ENCODE measurements at places on chromosomes 3 and 15.

DNA sequence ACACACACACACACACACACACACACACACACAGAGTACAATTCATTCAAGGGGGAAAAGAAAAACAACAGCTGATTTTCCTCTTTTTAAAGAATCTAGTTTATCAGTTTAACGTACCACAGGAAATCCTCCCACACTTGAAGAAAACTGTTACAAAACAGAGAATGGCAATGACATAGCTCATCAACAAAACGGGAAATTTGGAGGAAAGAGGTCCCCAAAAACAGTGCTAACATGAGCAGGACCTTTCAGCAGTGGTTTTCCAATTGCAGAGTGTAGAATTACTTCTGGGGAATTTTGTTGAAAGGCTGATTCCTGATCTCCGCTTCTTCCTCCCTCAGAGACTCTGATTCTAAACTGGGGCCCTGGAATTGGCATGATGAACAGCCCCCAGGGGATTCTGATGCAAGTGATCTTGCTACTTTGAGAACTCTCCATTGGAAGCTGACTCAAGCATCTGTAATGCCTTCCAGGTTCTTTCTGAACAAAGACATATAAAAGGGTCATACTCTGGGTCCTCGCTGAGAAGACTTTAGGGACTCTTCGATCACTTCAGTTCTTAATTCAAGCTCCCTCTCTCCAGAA, 442.6 kb upstream of the PROK2 start:
- no peak for DNase-seq

DNA sequence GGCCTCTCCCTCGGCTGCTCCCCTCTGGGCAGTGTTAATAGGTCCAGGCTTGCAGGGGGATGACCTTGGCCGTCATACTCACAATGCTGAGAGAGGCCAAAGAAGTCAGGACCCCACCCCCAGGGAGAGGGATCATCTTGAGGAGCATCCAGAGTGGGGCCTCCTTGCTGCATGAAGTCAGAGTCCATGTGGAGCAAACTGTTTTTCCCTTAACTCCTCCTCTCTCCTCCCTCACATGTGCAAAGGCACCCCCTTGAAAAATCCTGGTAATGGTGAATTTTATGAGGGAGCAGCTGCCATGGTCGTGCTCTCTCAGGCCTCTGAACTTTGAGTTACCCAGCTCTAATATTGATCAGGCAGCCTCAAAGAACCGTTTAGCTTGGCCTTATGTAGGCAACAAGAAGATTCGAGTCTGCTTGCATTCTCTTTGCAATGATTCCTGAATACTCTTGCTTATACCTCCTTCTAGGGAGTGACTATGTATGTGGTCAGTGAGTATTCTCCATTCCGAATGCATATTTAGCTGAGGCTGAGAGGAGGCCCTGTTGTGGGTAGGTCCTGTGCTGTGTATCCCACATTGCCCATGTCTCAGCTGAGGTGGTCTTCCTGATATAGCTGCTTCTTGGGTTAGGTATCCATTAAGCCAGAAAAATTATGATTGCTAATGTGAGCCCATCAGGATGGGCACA, 23.1 kb upstream of the RPL39L start:
- no peak for DNase-seq

GRCh38 chr3:129687586-129688125, 81.2 kb upstream of the PLXND1 start:
- DNase-seq, result no peak

DNA sequence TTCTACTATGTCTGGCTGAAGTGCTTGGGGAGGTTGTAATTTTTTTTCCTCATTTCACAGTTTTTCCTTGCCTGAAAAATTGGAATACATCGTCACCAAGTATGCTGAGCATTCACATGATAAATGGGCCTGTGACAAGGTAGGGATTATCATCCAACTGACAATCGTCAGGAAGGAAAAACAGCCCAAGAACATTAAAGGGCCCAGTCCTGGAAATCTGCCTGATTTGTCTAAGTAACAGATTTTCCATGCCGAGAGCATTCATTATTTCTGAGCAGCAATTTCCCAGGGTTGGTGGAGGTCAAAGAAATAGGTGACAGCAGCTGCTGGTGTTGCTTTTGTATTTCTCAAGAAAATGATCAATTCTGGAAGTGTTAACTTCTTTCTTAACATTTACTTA, 226.0 kb upstream of the CHRM5 start:
- no peak for DNase-seq

DNA sequence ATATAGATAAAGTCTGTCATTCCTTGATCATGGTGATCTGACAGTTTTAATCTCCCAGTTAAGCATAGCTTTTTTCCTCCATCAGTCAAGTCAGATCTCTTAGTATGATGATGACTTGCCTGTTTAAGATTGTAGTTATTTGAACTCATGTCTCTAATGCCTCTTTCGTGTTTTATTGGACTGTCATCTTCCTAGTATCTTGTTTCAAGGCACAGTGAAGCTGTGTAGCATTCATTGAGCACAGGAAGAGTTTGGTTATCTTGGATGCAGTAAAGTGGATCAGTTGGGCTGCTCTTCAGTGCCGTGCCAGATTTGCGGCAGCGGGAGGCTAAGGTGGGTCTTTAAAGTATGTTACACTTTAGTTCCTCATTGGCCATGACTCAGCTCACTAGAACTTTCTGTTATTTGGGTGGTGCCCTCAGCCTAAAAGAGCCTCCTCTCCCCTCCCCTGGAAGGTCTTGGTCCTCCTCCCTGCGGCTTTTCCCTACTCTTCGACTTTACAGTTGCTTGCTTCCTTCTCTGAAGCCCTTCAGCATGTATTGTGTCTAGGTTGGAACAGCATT, 45.7 kb upstream of the SKOR1 start:
- no peak for DNase-seq

GRCh38 chr3:27589795-27590194, 105.6 kb upstream of the SLC4A7 start:
- no peak for DNase-seq

DNA sequence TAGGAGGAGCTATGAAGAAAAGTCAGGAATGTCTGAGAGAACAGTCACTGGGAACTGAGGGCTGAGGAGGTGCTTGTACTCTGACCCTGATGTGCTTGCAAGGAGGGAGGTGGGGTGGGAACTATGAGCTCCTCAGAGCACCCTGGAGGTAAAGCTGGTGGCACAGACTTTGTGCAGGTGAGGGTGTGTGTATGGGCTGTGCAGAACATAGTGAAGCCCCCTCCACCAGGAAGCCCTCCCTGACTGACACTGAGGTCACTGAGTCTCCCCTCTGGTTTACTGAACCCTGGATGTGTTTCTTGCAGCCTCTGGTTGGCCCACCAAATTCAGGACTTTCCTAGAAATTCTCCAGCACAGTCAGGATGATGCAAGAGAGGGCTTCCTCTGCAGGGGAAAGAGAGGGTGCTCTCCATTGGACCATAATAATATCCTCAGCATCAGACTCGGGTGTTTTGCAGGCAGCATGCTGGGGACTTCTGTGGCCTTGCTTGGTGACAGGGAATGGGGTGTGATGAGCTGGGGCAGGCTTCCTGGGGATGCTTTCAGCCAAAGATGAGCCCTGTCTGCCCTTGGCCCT, 1.5 kb upstream of the ISLR start:
- DNase-seq, result no peak

GRCh38 chr3:159260049-159260662, 458.3 kb downstream of the MFSD1 start:
- DNase-seq, result peak; percentile 28

- no peak for DNase-seq
Observed at GRCh38 chr3:134737516-134737915, 57.5 kb upstream of the EPHB1 start.

- no peak for DNase-seq
Observed at GRCh38 chr3:49942651-49943050, 2.7 kb downstream of the RBM6 start.

DNA sequence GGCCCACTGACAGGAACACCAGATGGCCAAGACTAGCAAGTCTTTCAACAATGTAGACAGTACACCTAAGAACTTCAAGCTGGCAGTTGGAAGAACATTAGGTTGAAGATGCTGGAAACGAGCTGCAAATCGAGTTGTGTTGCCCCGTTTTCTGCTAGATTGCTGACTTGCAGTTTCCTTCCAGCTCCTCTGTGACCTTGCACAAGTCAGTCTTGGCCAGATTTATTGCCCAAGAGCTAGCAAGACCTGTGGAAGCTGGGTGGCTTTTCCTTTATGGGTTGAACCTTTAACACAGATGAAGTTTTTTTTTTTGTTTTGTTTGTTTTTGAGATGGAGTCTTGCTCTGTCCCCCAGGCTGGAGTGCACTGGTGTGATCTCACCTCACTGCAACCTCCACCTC, 2.9 kb upstream of the RBM6 start:
- no peak for DNase-seq

GRCh38 chr15:61511089-61511488, 282.0 kb upstream of the RORA start:
- no peak for DNase-seq

GRCh38 chr15:100200287-100200880, 141.4 kb downstream of the ADAMTS17 start:
- DNase-seq, result no peak

DNA sequence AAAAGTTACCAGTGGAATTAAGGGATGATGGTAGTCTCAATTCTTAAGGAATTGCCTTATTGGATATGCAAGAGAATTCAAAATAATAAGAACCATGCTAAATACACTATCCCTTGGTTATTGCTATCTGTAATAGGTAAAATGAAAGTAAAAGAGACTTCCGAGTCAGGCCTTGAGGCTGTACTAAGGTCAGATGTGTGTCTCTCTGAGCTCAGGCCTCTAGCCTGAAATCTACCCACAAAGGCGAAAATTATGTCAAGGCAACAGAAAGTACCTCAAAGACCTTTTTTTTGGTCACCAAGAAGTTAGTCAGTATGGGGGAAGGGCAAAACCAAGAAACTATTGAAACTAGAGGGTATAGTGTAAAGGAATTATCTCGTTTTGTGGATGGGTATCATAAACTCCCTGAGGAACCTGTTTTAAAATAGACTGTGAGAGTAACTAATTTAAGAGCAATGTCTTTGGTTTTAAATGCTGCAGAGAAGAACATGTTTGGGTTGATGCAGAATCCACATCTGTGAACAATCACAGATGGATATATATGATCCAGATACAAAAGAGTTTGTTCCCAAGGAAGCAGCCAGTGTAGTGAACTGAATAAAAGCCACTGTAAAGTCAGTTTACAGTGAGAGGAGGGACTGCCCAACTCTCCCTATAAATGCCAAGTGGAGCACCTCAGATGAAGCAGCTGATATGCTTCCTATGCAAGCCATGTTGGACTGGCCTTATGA, 382.3 kb upstream of the SEMA6D start:
- no peak for DNase-seq

DNA sequence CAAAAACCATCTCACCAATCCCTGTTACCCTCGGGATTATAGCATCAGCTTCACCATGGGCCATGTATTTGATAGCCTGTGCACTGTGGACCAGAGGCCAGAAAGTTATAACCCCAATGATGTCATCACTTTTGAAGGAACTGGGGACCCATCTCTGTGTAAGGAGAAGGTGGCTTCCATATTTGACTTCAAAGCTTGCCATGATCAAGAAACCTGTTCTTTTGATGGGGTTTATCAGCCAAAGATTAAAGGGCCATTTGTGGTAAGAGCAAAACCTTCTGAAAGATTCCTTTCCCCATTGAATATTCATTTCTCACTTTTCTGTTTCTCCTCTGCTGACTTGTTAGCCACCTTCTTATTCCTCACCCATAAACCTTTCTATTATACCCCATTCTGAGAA, 34.3 kb upstream of the RPL14 start:
- DNase-seq, result no peak

- DNase-seq, result no peak
Observed at GRCh38 chr3:190886945-190887344, 24.5 kb upstream of the GMNC start.

- no peak for DNase-seq
Observed at GRCh38 chr3:97958796-97959195, 13.4 kb downstream of the RIOX2 start.

DNA sequence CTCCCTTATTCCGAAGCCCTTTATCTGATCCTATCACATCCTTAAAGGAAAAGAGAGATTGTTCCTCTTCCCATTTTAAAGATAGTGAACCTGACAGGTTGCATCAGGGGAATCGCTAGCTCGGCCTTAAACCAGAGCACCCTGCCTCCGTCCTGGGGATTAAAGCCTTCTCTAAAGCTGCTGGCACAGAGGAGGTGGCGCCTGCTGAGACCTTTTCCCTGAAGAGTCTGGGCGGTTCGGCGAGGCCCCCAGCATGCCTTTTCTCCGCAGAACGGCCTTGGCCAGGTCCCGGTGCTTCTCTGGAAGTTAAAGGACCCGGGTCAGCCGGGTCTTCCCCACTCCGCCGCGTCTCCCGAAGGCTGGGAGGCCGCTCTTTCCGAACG, 593 bp downstream of the FAM219B start:
- peak; percentile 40 for DNase-seq

DNA sequence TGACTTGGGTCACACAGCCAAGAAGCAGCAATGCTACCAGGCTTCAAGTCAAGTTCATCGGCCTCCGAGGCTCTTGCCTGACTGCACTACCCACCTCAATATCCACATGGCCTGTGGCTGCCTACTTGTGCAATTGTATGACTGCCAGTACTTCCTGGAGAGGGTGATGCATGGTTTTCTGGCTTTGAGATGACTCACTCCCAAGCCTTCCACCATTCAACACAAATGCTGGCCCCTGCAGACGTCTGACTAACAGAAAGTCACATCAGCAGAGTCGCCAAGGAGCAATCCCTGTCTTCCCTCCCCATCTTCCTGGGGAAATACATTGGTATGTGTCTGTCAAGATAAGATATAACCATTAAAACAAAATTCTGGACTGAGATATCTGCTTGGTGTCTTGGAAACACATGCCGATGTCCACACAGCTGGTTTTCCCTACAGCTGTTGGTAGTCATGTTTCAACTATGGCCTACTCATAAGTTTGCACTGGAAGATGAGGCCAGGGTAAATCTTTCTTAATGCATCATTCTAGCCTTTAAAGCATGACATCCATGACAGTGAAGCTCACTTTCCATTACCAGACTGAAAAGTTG, 79.6 kb upstream of the SPATA12 start:
- DNase-seq, result peak; percentile 49

Data from CD4-positive, alpha-beta T cell treated with Interleukin-6 for 4 hours (primary cell).